Psoas muscle (tissue), 8 donors: ENCODE measurements at places on chromosomes 13 and 19.

- DNase-seq: no peak
Measured at GRCh38 chr19:16591803-16592556, 19.8 kb upstream of the SLC35E1 start.

DNA sequence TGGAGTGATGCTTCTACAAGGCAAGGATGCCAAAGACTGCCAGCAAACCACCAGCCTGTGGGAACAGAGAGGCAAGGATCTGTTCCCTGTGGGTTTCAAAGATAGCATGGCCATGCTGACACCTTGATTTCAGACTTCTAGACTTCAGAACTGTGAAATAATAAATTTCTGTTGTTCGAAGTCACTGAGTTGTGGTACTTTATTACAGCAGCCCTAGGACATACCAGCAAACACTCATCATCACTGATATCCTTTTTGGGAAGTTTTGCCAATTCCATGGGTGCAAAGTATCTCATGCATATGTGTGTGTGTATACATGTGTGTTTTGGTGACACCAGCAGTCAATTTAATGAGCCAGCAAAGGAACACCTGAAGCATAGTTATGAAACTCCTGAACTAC lies 21.0 kb downstream of the LMO7 start:
- DNase-seq: no peak

- DNase-seq: no peak
Measured at GRCh38 chr13:112521073-112521685, 66.8 kb downstream of the TUBGCP3 start.

DNA sequence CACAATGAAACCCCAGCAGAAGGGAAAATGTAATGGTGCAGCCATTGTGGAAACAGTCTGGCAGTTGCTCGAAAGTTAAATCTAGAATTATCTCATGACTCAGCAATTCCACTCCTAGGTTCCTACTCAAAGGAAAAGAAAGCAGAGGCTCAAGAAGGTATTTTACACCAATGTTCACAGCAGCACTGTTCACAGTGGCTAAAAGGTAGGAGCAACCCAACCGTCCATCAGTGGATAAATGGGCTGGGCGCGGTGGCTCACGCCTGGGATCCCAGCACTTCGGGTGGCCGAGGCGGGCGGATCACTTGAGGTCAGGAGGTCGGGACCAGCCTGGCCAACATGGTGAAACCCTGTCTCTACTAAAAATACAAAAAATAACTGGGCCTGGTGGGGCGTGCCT lies 25.9 kb downstream of the ZFR2 start:
- no peak for DNase-seq

GRCh38 chr13:51966186-51966585 lies 45.1 kb downstream of the ATP7B start:
- DNase-seq: no peak

DNA sequence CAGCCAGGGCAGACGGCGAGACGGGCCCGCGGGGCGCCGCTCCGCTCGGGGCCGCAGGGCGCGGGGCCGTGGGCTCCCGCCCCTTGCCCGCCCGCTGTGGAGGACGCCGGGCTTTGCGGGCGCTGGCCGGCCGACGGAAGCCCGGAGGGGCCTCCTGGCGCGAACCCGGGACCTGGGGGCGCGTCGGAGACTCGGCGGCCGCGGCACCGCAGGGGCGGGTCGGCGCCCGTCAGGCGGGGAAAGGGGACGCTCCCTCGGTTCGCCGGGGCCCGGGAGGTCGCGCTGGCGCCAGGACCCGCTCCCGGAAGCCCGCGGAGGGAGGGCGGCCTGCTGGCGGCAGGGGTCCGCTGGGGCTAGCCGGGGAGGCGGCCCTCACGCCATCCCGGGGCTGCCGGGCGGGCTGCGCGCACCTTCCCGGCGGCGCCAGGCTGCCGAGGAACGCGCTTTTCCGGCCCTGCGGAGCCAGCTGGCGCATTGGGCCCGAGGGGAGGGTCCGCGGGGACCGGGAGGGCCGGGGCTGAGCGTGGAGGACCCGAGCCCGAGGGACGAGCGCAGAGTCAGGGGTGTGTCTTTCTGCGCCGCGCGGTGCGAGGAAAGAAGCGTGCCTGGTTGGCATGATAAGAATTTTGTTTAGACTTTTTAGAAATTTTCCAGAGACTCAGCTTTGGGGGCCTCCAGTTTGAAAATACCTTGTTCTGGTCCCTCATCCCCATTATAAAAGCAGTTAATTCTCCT lies 511 bp downstream of the GARRE1 start:
- peak; percentile 71 for DNase-seq

- DNase-seq: no peak
Measured at GRCh38 chr19:29636553-29637360, 28.5 kb upstream of the PLEKHF1 start.

- DNase-seq: peak; percentile 82
Measured at GRCh38 chr19:29666578-29667386, 1.5 kb downstream of the PLEKHF1 start.

DNA sequence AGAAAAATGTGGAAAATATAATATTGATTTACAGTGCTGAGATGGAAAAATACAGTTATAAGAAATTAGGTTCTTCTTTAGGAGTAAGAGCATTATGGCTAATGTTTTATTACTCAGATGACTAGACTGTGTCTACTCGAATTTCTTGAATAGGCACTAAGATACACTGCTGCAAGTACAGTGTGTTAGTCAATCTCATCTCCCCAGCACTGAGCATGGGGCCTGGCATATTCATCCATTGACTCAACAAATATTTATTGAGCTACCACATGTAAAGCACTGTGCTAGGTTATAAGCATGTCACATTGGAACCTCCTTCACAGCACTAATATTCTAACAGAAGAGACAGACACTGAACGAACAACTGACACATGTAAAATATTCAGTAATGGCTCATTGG lies 242.5 kb upstream of the GPC6 start:
- no peak for DNase-seq

GRCh38 chr19:2722541-2723344 lies 1.6 kb upstream of the DIRAS1 start:
- DNase-seq: peak; percentile 81

DNA sequence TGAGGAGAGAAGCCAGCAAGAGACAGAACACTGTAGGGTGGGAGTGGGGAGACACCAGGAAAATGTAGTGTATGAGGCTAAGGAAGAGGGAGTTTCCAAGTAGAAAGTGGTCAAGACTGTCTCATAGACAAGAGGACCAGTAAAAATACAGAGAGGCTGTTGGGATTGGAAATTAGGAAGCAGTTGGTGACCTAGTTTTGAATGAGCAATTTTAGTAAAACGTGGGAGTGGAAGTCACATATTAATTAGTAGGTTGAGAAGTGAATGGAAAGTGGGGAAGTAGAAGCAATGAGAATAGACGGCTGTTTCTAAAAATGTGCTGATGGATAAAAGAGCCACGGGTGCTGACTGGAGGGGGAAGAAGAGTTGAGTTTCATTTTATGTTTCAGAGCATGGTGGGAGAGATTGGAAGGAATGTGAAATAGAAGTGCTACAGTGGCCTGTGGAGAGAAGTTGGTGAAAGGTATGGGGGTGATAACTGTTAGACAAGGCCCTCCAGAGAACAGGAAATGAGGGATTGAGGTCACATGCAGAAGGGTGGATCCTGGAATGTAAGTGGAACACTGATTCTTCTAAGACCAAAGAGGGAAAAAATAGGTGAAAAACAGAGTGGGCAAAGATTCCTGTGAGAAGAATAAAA lies 247.3 kb downstream of the MTUS2 start:
- no peak for DNase-seq

GRCh38 chr19:3359015-3359918 lies 7.1 kb upstream of the NFIC start:
- DNase-seq: peak; percentile 69

- DNase-seq: no peak
Measured at GRCh38 chr19:58544591-58545285, 874 bp downstream of the TRIM28 start.

DNA sequence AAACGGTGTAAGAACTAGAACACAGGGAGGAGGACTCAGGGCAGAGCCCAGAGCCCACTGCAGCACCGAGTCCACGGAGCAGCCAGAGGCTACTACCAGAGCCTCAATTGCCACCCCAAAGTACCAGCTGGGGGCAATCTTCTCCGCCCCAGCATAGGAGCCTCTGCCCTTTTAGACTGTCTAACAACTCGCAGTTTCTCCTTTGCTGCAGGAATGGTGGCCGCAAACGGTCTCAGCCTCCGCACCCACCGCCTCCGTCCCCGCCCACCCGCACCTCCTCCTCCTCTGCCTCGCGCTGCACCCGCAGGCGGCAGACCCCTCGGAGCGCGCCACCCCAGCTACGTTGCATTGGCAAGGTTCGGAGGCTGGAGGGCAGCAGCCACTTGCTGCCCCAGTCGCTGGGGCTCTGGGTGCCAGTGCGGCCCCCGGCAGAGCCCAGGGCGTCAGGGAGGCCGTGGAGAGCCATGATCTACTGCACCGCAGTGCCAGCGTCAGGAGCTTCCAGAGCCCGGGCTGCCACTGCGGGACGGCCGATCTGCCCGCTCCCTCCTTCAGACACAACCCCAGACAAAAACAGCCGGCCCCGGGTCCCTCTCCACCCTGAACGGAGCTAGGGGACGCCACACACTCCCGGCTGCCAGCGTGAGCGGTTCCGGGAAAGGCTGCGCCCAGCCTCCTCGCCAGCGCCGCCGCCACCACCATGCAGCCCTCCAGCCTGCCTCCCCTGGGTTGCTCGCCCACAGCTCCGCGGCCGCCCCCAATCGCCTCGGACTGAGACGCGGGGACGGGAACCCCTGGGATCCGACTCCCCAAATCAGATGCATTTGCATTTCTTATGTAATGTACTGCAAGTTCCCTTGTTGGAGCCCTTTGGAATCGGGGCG lies 1.8 kb downstream of the FGF14 start:
- DNase-seq: peak; percentile 22

- DNase-seq: no peak
Measured at GRCh38 chr13:34867590-34867989, 74.5 kb upstream of the NBEA start.

DNA sequence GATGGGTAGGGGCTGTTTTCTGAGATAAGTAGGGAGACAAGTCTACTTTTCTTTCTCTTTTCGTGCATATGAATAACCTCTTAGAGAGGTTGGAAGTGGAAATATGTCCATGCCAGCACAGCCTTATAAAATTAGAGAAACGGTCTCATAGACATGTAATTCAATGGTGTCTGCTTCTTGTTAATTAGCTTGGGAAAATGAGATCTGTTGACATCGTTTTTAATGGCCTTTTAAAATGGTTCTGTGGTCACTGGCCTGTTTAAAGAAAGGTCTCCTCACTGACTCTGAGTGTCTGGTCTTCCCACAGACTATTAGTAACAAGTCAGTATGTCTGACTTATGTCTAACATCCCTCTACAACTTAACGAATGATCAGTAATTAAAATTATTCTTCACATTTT lies 487.1 kb downstream of the SLITRK6 start:
- DNase-seq: no peak

DNA sequence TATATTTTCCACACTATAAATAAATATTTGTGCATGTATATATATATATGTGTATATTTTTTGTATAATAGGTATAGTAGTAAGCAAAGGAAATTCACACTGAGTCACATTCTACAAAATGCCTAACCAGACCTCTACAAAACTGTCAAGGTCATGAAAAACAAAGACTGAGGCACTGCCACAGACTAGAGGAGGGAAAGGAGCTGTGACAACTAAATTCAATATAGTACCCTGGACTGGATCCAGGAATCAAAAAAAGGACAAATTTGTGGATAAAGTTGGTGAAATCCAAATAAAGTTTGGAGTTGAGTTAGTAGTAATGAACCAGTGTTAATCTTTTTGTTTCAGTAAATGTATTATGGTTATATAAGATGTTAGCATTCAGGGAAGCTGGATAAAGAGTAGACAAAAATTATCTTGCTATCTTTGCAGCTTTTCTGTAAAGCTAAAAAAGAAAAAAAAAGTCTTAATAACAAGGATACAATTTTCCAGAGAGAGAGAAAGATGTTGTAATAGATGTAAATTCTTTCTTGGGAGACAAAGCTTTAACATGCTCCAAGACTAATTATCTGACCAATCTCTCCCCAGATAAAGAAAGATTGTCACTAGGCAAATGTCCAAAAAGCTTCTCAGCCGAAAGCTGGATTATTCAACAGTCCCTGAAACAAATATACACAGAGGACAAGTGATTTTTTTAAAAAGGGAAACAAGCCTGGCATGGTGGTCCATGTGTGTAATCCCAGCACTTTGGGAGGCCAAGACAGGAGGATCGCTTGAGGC lies 19.1 kb downstream of the SYDE1 start:
- no peak for DNase-seq

DNA sequence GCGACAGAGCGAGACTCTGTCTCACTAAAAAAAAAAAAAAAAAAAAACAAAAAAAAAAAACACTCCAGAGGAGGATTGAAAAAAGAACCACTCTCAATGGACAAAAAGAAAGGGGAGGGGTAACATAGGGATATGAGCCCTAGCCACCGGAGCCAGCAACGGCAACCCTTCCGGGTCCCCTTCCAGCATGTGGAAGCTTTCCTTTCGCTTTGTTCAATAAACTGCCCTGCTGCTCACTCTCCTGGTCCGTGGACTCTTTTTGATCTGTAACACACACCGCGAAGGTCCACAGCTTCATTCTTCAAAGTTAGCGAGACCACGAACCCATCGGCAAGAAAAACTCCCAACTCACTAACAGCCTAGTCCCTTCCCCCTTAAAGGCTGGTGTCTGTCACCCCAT lies 1.0 kb upstream of the REX1BD start:
- DNase-seq: no peak

GRCh38 chr13:33034882-33035520 lies 18.8 kb downstream of the KL start:
- DNase-seq: no peak

DNA sequence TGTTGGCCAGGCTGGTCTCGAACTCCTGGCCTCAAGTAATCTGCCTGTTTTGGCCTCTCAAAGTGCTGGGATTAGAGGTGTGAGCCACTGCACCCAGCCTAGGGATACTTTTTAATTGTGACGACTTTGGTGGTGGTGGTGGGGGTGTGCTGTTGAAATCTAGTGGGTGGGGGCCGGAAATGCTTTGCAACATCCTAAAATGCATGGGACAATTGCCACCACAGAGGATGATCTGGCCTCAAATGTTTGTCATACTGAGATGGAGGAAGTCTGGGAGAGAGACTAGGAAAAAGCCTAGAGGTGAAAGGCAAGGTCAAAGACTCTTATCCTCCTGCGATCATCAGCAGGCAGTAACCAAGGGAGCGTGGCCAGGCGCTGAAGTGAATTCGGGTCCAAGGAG lies 1.4 kb downstream of the NWD1 start:
- DNase-seq: no peak

DNA sequence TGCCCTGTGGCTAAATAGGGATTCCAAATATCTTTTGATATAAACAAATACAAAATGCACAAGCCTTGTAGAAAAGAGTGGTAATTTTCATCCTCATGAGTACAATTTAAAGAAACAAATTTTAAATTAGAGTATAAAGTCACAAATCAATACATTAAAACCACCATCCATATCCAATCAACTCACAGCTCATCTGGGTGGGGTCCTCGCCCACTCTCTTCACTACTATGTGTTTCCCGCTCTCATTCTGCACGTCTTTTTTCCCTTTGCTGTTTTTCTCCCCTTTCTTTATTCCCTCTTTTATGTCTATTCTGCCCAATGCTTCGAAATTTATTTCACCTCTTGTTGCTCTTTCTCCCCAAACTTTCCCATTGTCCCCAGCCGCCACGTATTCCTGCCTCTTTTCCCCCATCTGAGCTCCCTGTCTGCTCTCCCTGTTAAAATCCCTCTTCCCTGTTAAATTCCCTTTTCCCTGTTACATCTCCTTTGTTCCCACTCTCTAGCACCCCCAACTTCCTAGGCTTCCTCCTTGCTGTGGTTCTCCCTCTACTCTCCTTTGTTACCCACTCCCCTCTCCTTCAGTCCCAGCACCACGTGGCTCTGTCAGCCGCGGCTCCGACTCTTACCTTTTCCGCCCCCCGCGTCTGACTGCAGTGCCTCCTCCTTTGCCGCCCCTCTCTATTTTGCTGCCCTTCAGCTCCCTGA lies 1.3 kb downstream of the ZNF616 start:
- DNase-seq: no peak
